ENCODE measurements at places on chromosomes 7 and 10. TPM values are rescaled to one million over a fixed set of nuclear protein-coding genes. Genes with fewer than 3 reads are reported as not detected.

DNTT gene
- not detected for total RNA-seq

NSUN5 gene
- total RNA-seq, result 57.7 TPM

ATG9B gene
- not detected for total RNA-seq

FAM25G gene
- not detected for total RNA-seq

PTPRN2 gene
- total RNA-seq, result 0.34 TPM

DNAH11 gene
- 5.0 TPM for total RNA-seq

ADCY1 gene
- 1.5 TPM for total RNA-seq

CALCR gene
- total RNA-seq, result not detected

APBB1IP gene
- total RNA-seq, result not detected

FAM25C gene
- total RNA-seq, result 2.2 TPM

OR6B1 gene
- total RNA-seq, result not detected

ODAD2 gene
- total RNA-seq, result 1.8 TPM

GIMAP7 gene
- total RNA-seq, result not detected

XRCC2 gene
- 13.6 TPM for total RNA-seq

MDFIC gene
- 29.2 TPM for total RNA-seq

CYP51A1 gene
- total RNA-seq, result 34.6 TPM

CNPY1 gene
- total RNA-seq, result not detected

ADAMTS14 gene
- total RNA-seq, result 0.08 TPM

RP9 gene
- total RNA-seq, result 51.4 TPM

NCAPG2 gene
- 28.8 TPM for total RNA-seq

PIK3AP1 gene
- total RNA-seq, result 2.9 TPM

FAM237B gene
- total RNA-seq, result not detected

ASB10 gene
- total RNA-seq, result not detected

HYAL4 gene
- 0.05 TPM for total RNA-seq

PRF1 gene
- total RNA-seq, result not detected

SLC18A3 gene
- not detected for total RNA-seq

SSC4D gene
- 0.75 TPM for total RNA-seq

CYP3A7 gene
- total RNA-seq, result not detected

SP8 gene
- 0.40 TPM for total RNA-seq

PAX2 gene
- not detected for total RNA-seq

SYT15 gene
- total RNA-seq, result 0.08 TPM

MMD2 gene
- total RNA-seq, result not detected

MSMB gene
- not detected for total RNA-seq

ADARB2 gene
- total RNA-seq, result 1.3 TPM

IFIT1 gene
- 0.79 TPM for total RNA-seq

SPDYE9 gene
- total RNA-seq, result not detected

GPR85 gene
- 0.83 TPM for total RNA-seq

VSTM4 gene
- not detected for total RNA-seq

GHRHR gene
- total RNA-seq, result not detected

IL2RA gene
- total RNA-seq, result not detected

HOXA4 gene
- 2.9 TPM for total RNA-seq

GDF2 gene
- not detected for total RNA-seq

EPO gene
- not detected for total RNA-seq

PUS7 gene
- total RNA-seq, result 33.1 TPM

MRPS17 gene
- 20.4 TPM for total RNA-seq

ADIRF gene
- 0.64 TPM for total RNA-seq

DDX21 gene
- total RNA-seq, result 171 TPM

OR2A1 gene
- total RNA-seq, result not detected

SLC39A12 gene
- not detected for total RNA-seq

C10orf67 gene
- total RNA-seq, result not detected

SCIN gene
- total RNA-seq, result 0.23 TPM

MYOZ1 gene
- total RNA-seq, result 0.41 TPM

Measured in A375 (cell line).